ENCODE measurements at places on chromosomes 16 and 17.

- no peak for DNase-seq
Observed at GRCh38 chr16:28537964-28538732, 626 bp downstream of the NUPR1 start.

DNA sequence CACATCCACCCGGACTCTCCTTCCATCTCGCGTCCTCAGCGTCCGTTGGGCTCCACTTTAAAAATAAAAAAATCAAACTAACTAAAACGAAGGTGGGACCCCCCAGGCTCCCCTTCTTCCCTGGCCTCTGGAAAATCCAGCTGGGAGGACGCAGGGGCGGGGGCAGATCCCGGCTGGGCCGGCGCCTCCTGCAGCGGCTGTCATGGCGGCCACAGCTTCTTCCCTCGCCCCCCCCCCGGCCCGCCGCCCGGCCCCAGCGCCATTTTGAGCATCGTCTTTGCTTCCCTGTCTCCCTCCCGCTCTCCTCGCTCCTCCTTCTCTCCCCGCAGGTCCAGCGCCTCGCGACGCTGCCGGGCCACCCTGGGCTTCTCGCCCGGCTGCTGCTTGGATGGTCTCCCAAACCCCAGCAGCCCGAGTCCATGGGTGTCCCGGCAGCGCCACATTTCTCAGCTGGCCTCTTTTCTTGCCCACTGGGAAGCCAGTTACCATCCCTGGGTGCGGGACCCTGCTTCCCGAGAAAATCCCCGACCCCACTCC, 3.3 kb downstream of the HOXB2 start:
- no peak for DNase-seq

DNA sequence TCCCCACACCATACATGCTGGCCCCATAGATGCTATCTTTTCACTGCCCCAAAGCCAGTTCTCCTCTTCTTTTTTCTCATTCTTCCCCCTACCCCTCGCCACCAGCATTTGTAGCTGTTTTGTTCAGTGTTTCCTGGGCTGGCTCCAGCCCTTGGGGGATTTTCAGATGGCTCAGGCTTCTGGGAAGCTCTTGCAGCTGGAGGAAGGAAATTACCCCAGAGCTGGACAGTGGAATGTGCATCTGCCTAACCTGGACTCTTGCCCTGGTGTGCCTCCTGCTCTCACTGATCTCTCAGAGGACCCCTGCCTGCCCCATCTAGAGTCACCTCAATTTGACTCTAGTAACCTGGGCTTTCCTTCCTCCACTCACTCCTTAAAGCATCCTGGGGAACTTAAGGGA, 82.8 kb downstream of the MYH13 start:
- no peak for DNase-seq

- DNase-seq = no peak
Observed at GRCh38 chr17:77701996-77702395, 256.5 kb upstream of the TNRC6C start.

DNA sequence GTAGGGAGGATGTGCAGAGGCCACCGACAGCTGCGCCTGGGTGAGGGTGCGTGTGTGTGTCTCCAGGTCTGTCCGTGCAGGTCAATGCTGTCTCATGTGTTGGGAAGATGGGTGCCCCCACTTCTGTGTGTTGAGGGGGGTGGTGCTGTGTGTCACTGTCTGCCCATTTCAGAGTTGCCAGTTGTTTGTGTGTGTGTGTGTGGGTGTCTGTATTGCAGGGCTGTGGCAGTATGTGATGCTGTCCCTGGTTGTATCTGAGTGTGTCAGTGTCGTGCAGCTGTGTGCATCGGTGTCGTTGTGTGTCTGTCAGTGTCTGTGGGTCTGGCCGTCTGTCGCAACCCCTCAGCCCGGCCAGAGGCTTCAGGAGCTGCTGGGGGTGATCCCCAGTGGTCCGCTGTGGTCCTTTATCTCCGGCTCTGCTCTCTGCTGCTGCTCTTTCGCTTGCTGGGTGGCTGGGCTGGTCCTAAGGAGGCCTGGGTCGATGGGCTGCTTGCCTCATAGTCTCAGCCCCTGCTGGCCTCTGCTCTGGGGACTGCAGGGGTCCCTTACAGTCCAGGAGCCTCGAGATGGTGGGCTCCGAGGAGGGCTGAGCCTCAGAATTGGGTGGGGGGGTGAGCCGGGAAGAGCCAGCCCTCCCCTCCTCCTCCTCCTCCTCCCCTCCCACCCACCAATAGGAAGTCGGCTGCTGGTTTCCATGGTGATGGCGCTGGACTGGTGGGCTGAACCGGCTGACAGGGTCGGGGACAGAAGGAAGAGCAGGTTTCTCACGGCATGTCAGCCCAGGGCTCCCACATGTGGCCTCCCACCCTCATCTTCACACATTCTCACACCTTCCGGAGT, at the start of gene TSPOAP1:
Gene TSPOAP1 (minus strand): TSS at position 601 of the 840 bp plus-strand sequence. CDS start 875 bp downstream, outside the sequence.
- peak; percentile 74 for DNase-seq

GRCh38 chr16:89629827-89630610, 16.6 kb downstream of the DPEP1 start:
- no peak for DNase-seq

- no peak for DNase-seq
Observed at GRCh38 chr17:48646183-48647102, 20.3 kb upstream of the HOXB9 start.

DNA sequence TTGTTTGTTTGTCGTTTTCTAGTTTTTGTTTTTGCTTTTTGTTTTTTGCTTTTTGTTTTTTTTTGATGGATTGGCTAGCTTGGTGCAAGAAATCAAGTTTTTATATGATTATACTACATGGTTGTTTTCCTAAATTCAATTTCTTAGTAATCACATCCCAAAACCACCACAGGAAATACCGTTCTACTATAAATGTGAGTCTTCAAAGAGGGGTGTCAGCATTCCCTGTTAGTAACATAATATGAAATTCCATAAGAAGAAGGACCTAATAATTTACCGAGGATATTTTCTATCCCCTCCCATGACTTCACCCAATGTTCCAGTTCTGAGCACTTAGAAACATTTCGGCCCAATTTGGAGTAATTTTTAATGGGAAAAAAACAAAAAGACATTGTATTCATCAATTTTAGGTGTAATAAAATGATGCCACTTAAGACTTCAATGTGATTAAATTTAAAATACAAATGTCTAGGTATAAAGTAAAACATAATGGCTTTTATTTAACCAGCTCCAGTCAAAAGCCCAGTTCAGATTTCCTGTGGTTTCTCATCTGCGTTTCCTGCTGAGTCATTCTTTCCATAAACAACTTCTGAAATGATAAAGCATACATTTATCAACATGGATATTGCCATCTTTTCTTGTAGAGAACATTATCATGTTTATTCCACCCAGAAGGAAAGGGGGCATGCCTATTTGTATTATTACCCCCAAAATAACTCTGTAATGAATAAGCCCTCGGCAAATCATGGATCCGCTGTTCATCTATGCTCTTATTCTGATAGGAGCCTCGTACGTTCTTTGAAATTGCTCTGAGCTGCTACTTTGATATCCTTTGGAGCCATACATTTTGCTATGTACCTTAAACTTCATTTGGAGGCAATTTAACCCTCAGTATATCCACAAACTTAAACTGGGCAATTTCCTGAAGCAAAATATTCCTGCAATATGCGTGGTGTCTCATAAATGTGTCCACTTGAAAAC, 28.1 kb downstream of the HSBP1 start:
- DNase-seq = no peak

Data from stimulated activated CD8-positive, alpha-beta memory T cell treated with anti-CD3 and anti-CD28 coated beads, Interleukin-15, amount 100 ng/mL, for 4 hours (primary cell).